Activated T-helper 9 cell treated with anti-CD3 and anti-CD28 coated beads, Interleukin-2, amount 50 U/mL, for 16 hours (primary cell): ENCODE measurements at places on chromosomes 2 and 18.

DNA sequence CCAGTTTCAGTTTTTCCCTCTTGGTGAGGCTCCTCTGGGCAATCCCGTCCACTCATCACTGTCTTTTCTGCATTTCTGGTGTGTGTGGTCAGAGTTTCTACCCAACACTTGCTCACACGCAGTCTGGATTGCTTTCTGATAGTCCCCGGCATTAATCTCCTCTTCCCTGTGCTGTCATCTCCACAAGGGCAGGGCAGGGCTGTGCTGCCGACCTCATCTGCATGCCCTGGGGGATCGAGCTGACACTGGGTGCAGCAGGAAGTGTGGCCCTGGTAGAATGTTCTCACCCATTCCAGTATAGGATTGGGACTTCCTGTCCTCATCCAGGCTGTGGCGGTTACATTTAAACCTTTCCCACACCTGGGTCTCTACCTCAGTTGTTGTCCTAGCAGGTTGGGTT lies 80.0 kb upstream of the FAM136A start:
- DNase-seq, result no peak

DNA sequence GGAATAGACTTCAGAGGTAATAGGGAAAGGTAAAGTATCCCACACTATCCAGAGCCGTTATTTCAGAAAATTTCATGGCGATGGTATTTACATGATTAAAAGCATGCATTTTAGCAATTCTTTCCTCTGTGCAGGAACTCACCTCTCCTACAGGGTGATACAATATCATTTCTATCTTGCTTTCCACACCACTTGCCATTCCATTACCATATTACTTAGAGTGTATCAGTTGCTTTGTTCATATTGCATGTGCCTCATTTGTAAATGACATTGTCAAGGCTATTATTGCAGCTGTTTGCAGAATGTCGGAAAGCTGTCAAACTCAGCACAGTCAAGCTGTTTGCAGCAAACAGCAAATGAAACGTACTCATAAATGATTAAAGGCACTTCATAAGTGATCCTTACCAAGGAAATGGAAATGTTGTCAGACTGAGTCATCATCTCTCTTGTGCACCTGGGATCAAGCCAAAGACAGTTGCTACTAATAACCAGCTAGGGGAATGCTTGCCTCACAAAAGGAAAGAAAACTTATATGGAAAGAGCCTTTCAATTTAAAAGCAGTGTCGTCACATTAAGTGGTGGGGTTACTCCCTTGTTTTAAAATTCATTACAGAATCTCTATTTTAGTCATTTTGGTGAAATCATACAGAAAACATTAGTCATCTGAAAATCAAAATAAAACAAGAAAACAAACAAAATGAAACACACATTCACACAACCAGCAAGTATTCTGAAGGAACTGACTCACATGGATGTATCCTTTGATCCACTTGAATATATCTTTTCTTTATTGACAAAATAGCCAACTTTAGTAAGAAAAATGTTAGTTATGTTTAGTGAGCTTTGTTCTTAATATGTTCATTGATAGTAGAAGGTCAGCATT lies 1064.1 kb upstream of the CNTNAP5 start:
- DNase-seq, result no peak

GRCh38 chr2:101987832-101988231 lies 3.9 kb upstream of the IL1R2 start:
- DNase-seq, result no peak

- DNase-seq, result no peak
Measured at GRCh38 chr2:172329774-172330671, 97.4 kb upstream of the ITGA6 start.

DNA sequence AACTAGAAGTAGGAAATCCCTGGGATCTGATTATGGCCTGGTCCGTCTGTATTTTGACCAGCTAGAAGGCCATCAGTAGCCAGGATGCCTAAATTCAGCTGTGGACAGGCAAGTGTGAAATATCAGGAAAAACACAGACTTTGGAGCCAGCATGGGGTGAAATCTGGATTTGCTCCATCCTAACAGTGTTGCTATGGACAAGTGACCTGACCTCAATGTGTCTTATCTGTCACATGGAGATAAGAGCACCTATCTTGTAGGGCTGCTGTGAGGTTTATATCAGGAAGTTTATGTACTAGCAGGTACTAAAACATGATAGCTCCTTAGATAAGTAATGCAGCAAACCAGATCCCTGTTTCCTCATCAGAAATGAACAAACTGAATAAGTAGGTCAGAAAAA lies 460.4 kb downstream of the STK39 start:
- DNase-seq, result no peak

- DNase-seq, result no peak
Measured at GRCh38 chr2:68806511-68807109, 64.6 kb downstream of the BMP10 start.

- DNase-seq, result no peak
Measured at GRCh38 chr2:197121255-197121654, 189.3 kb downstream of the ANKRD44 start.

GRCh38 chr2:176461809-176462670 lies 192.8 kb downstream of the MTX2 start:
- no peak for DNase-seq

- DNase-seq, result no peak
Measured at GRCh38 chr2:126893153-126893552, 5.5 kb upstream of the TEX51 start.
